ENCODE measurements at places on chromosomes 7 and 10. TPM values are rescaled to one million over a fixed set of nuclear protein-coding genes. Genes with fewer than 3 reads are reported as not detected.
A peak's percentile ranks its signal among the peaks of the same experiment; 100 is the strongest.

DNA sequence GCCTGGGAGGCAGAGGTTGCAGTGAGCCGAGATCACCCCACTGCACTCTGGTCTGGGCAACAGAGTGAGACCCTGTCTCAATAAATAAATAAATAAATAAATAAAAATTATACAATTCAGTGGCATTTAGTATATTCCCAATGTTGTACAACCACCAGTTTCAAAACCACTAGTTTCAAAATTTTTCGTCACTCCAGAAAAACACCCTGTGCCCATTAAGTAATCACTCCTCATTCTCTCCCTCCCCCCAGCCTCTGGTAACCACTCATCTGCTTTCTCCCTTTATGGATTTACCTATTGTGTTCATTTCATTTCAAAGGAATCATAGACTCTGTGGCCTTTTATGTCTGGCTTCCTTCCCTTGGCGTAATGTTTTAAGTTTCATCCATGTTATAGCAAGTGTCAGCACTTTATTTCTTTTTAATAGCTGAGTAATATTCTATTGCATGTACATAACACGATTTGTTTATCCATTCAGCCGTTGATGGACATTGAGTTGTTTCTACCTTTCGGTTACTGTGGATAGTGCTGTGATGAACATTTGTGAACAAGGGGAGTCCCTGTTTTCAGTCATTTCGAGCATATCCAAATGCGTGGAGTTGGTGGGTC is 29.4 kb upstream of the GOLGA7B start:
- H3K27ac ChIP-seq: no peak overlapping the region
- H3K36me3 ChIP-seq: no peaks in the 10 kb centered on the region
- DNase-seq: no peak
- H3K4me1 ChIP-seq: no peaks in the 10 kb centered on the region
- H3K27me3 ChIP-seq: no peaks in the 10 kb centered on the region
- no peak overlapping the region for H3K4me3 ChIP-seq

Gene CLCN1
- total RNA-seq: 1.9 TPM

GRCh38 chr7:44154703-44155102 is 13.6 kb upstream of the MYL7 start:
- no peaks in the 10 kb centered on the region for H3K4me1 ChIP-seq
- no peak for DNase-seq
- no peak overlapping the region for H3K4me3 ChIP-seq
- H3K27ac ChIP-seq: no peak overlapping the region
- no peaks in the 10 kb centered on the region for H3K27me3 ChIP-seq

DNA sequence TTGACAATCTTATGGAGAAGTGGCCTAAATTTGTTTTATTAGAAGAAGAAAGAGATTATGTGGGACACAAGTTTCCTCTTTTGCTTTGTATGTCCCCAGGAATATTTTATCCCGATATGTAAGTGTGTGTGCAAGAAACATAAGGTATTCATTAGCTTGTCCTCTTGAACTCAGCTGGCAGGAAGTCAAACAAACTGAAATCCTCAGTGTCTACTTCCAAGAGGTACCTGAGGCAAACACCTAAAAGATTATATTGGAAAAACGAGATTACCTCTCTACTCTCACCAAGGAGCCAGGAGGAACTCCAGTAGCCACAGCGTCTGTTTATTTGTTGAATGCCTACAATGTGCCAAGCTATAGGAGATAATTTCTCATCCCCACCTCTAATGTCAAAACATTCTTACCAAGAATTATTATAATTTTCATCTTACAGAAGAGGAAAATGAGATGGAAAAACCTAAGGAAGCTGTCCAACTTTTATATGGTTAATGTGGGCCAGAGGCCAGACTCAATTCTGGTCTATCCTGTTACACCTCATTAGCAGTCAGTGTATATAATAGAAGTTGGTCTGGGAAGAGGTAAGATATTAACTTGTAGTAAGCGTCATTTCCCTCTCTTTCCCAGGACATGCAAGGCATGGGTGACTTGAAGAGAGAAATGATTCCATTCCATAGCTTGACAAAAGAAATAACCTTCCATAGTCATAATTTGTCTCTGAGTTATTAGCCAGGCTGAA is 692.7 kb downstream of the MAGI2 start:
- H3K4me3 ChIP-seq: no peak overlapping the region
- no peaks in the 10 kb centered on the region for H3K4me1 ChIP-seq
- H3K27ac ChIP-seq: no peak overlapping the region
- H3K27me3 ChIP-seq: no peaks in the 10 kb centered on the region

DNA sequence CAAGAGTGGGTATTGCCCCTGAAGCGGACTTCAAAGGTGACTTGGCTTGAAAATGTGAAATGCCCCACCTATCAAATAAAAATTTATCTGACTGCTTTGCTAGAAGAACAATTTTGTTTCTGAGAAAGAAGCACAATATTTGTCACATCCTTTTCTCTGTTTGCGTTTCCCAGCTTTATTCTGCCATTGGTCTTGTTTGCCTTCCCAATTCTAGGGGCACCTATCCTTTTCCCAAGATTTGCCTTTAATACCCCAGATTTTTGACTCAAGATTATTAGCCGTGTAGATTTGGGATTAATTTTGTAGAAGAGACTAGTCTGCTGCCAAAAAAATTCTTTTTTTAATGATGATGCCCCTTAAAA is 110.2 kb upstream of the LRGUK start:
- no peaks in the 10 kb centered on the region for H3K36me3 ChIP-seq
- H3K4me3 ChIP-seq: no peak overlapping the region
- H3K4me1 ChIP-seq: peaks cover 8% of the 10 kb centered on the region

Gene ACBD7
- 9.7 TPM for total RNA-seq

DNA sequence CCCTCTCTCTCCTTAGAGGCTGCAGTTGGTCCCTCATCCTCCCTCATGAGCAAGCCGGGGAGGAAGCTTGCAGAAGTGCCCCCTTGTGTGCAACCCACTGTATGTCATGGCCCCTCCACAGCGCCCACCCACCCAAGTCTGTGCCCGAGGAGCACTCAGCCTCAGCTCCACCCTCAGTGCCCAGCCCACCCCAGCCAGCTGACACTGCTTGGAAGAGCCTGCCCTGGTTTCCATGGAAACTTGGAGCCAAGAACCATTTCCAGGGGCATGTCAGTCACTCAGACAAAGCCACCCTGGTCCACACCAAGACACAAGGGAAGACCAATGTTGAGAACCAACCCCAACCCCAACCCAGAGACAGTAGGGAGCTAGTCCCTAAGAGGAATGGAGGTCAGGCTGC is 79.5 kb downstream of the PAX2 start:
- no peak overlapping the region for H3K27ac ChIP-seq
- no peak overlapping the region for H3K4me3 ChIP-seq
- H3K36me3 ChIP-seq: no peaks in the 10 kb centered on the region
- DNase-seq: no peak
- peaks cover 5% of the 10 kb centered on the region for H3K27me3 ChIP-seq

DNA sequence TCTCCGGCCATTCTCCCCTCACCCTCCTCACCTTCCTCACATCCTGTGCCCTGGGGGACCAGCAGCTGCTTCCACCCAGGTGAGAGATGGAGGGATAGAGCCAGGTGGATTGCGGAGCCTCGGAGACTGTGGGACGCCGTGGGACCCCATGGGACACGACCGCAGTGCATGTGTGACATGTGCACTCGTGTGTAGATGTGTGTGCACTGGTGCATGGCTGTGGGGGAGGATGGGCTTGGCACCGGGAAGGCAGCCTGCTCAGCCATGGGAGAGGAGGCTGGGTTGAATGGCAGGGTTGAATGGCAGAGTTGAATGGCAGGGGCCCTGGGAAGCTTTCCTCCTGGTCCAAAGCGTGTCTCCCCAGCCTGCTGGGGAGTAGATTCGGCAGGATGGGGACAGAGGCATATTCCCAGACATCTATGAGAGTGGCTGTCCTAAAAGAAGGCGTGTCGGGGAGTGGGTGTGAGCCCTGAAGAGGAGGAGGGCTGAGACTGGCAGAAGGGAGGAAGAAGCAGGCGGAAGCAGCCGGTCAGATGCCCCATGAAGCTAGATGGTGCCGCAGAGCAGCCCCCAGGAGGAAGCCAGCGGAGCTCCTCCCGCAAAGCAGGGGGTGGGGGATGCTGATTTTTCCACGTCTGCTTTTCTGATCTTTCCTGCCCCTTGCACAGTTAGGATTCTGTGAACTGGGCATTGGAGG is 815 bp downstream of the GIMAP8 start:
- H3K27ac ChIP-seq: no peak overlapping the region
- no peak for DNase-seq
- H3K36me3 ChIP-seq: no peaks in the 10 kb centered on the region

DNA sequence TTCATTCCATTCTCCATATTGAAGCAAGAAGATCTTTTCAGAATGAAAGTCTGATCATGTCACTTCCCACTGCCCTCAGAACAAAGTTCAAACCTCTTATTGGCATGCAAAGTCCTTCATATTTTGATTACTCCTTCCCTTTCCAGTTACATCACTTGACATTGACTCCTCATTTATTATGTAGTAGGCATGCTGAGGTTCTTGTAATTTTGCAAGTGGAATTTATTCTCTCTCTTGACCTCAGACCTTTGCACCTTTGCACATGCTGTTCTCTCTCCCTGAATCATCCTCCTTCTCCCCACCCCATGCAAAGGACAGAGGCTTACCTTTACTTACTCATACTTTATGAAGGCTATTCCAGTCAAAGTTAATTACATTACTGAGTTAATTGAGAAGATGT is 13.0 kb downstream of the ITPRID1 start:
- DNase-seq: no peak
- no peaks in the 10 kb centered on the region for H3K27me3 ChIP-seq
- H3K4me1 ChIP-seq: peaks cover 6% of the 10 kb centered on the region
- no peak overlapping the region for H3K27ac ChIP-seq

GRCh38 chr10:80598951-80599350 is 61.2 kb downstream of the SH2D4B start:
- H3K27me3 ChIP-seq: no peaks in the 10 kb centered on the region
- no peaks in the 10 kb centered on the region for H3K4me1 ChIP-seq
- DNase-seq: no peak

DNA sequence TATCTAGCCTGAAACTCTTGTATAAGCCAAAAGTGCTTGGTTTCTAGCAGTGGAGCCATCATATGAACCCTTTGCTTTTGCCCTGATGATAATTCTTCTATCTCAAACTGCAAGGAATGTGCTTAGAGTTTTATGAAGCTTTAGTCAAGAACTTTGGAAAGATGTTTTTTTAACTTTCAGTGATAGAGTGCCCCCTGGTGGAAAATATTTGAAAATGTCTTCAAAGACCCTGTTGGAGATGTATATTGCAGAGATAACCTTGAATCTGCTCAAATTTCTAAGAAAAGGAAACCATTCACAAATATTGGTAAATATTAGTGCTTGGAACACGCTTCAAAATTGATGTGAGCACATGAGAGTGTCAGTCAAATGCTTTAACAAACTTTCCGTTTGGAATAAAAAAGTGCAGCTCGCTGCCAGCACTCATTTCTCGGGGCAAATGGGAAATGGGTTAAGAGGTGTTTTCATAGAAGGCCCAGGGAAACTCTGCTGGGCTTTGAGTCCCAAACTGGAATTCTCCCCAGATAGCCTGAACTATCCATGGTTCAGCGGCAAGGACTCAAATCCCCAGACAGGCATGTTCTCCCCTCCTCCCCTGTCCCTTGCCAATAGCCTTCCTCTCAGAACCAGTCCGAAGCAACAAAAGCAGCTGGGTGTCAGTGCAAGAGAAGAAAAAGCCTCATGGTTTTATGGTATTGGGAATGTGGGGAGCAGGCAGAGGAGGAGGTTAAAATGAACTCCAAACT is 129.3 kb downstream of the MYOF start:
- H3K4me1 ChIP-seq: peaks cover 3% of the 10 kb centered on the region
- H3K27ac ChIP-seq: no peak overlapping the region
- no peaks in the 10 kb centered on the region for H3K27me3 ChIP-seq
- DNase-seq: no peak

DNA sequence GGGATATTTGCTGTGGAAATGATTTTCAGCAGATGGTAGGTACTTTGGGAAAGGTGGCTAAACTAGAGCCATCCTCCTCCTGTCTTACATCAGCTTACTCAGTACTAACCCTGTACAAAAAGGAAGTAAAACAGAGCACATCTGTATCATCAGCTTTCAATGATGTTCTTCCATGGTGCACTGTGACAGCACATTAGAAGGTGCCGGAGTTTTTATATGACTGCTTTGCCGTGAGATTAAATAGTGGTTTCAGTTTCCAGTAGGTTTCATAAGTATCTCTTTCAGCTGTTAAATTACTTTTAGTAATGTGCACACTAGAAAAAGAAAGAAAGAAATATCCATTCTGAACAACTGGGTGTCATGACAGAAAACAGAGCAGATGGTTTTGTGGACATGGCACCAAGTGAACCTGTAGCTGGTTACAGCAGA is 86.5 kb downstream of the ARID5B start:
- peaks cover 40% of the 10 kb centered on the region for H3K4me1 ChIP-seq
- H3K4me3 ChIP-seq: no peak overlapping the region
- no peaks in the 10 kb centered on the region for H3K27me3 ChIP-seq
- peaks cover 4% of the 10 kb centered on the region for H3K36me3 ChIP-seq
- DNase-seq: no peak

Gene ACTL6B
- not detected for total RNA-seq

GRCh38 chr7:92768501-92769393 is 67.6 kb downstream of the CDK6 start:
- H3K36me3 ChIP-seq: no peaks in the 10 kb centered on the region
- peak overlapping the region; percentile 52 for H3K27ac ChIP-seq
- no peak for DNase-seq
- H3K4me3 ChIP-seq: no peak overlapping the region
- H3K27me3 ChIP-seq: no peaks in the 10 kb centered on the region
- H3K4me1 ChIP-seq: peaks cover 45% of the 10 kb centered on the region

DNA sequence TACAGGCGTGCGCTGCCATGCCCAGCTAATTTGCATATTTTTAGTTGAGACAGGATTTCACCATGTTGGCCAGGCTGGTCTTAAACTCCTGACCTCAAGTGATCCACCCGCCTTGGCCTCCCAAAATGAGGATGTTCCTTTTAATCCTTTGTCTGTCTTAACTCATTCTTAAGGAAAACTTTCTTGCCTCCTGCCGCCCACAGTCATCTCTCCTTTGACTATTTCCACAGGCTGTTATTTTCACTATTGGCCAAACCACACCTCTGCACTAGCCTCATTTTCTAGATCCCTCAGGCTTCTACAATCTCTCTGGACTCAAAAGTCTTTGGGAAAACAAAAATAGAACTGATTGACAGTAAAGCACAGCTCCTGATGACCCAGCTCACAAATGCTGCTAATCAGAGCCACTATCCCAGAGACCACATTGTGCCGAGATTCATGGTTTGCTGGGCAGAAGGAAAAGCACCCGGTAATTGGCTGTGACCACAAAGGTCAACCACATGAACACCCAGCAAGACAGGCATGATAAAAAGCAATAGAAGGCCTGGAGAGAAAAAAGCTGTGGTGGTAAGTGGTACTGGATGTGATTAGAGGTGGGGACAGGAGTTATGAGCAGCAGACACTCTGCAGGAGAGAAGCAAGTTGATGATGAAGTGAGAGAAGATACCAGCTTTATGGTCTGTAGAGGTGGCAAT is 44.1 kb upstream of the ZNRF2 start:
- H3K4me3 ChIP-seq: no peak overlapping the region
- no peak for DNase-seq
- no peaks in the 10 kb centered on the region for H3K36me3 ChIP-seq
- no peaks in the 10 kb centered on the region for H3K4me1 ChIP-seq

GRCh38 chr10:12597788-12598765 is 248.7 kb downstream of the CAMK1D start:
- no peak for DNase-seq
- H3K27ac ChIP-seq: no peak overlapping the region
- H3K4me3 ChIP-seq: no peak overlapping the region
- H3K4me1 ChIP-seq: 0 out of 2 replicates have a peak, but pooled peaks cover 3% of the 10 kb centered on the region
- no peaks in the 10 kb centered on the region for H3K36me3 ChIP-seq
